Fibroblast of the aortic adventitia (primary cell): ENCODE measurements at places on chromosomes 7 and 10.

GRCh38 chr10:52818019-52818418, 45.4 kb upstream of the MBL2 start:
- DNase-seq: peak; percentile 14

DNA sequence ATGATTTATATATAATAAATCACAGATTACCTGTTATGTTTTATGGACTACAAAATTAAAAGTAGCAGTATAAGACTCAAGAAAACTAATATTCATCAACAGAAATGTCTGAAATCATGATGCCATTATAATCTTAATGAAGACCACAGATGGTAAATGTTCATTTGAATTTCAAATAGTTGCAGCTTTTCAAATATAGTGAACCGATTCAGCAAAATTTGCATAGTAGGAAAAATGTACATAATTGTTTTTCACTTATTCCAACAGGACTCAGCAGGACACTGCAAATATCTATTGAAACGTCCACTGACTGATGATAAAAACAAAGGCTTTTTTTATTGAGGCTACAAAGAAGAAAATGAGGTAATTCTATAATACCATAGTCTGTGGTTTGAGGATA, 51.2 kb upstream of the LSM8 start:
- no peak for DNase-seq

- no peak for DNase-seq
These were observed 137.7 kb downstream of the ZMIZ1 start for GRCh38 chr10:79206300-79207095.

- DNase-seq: no peak
These were observed 25.4 kb downstream of the TLL2 start for GRCh38 chr10:96488161-96488935.

- no peak for DNase-seq
These were observed 194.3 kb downstream of the PTEN start for GRCh38 chr10:88057720-88058119.

DNA sequence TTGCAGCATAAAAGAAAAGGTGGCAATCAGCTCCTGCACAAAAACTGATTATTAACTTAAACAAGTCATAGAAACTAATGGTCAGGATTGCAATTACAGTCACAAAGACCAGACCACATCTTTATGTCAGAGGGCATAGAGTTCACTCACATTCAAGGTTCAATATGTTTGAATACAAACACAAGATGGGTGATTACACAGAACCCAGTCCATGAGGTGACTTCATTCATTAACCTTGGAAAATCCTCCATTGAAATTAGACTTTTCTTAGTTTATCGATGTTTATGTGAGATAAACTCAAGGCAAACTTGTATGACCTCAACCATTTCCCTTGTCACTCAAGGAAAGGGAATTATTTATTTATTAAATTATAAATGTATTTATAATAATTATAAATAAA, 388.6 kb upstream of the LRRTM3 start:
- no peak for DNase-seq

GRCh38 chr10:8389630-8390029, 335.1 kb downstream of the GATA3 start:
- no peak for DNase-seq

DNA sequence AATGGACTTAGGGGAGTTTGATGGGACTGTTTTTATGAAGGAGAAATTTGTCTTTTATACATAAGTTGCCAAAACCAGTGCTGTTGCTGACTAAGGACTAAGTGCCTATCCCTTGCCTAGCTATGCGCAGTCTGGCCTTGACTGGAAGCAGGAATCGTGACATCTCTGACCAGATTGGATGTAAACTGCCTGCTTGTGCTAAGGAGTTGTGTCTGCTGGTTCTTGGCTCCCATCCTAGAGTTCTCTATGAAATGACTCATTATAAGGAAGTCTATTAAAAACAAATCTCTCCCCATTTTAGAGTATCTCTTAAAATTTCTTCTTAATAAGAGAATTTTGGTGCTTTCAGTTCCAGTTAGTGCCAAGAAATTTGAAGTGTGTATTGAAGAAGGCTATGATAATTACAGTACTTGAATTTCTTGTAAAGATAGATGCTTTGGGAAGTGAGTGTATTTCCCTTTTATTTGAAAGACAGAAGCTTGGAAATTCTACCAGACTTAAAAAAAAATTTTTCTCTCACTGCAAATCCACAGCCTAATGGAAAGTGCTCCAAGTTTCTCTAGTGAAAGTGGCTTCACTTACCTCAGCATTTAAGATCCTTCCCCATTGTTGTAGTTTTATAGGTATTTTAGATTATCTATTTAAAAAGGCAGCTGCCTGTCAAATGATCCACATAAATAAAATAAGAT, 77.6 kb downstream of the BICC1 start:
- DNase-seq: peak; percentile 98

GRCh38 chr10:84118395-84119006, 20.8 kb upstream of the GHITM start:
- DNase-seq: no peak

GRCh38 chr10:124957404-124957947, 15.6 kb downstream of the ZRANB1 start:
- no peak for DNase-seq

GRCh38 chr7:142301923-142302550, 44.2 kb upstream of the PRSS58 start:
- DNase-seq: peak; percentile 16

DNA sequence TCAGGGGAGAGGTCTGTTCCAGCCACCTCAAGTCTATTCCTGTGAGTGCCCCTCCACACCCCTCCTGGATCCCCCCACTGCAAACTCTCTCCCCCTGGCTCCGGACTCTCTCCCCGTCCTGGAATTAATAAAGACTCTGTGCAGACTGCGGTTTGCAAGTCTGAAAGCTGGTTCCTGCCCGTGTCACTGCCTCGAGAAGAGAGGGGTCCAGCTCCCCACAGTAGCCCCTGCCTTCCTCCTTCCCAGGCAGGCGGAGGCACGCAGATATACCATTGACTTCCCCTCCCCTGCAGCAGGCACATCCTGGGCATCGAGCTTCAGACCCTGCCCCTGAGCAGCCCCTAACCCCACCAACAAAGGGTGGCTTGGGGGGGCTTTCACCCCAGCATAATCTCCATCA, 2.2 kb upstream of the ELN start:
- DNase-seq: no peak

- DNase-seq: peak; percentile 8
These were observed 64.4 kb upstream of the ITGA8 start for GRCh38 chr10:15783941-15784636.

DNA sequence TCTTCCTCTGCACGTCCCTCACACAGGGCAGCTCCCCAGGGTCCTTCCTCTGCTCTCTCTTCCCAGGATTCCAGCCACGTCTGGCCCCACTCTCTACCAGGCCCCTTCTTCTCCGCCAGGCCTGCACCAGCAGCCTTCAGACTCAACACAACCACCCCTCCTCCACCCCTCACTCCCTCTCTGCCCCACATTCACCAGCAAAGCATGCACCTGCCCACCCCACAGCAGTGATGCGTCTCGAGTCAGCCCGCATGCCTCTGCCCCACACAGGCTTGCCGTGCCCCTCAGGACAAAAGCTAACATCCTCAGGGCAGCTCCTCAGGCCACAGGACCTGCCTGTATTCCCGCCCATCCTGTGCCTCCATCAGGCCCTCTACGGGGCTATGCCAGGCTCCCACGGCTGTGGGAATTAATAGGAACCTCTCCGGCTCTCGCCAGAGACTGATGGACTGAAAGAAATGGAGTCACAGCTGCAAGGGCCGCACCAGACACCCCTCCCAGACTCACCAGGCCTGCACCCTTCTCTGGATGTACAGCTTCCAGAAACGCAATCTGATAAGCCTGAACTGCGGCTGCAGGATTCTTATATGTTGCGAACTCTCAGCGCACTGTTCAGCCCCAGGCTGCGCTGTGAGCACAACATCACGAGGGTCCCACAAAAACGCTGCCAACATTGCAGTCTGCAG, 100.1 kb downstream of the CYTH3 start:
- DNase-seq: no peak

DNA sequence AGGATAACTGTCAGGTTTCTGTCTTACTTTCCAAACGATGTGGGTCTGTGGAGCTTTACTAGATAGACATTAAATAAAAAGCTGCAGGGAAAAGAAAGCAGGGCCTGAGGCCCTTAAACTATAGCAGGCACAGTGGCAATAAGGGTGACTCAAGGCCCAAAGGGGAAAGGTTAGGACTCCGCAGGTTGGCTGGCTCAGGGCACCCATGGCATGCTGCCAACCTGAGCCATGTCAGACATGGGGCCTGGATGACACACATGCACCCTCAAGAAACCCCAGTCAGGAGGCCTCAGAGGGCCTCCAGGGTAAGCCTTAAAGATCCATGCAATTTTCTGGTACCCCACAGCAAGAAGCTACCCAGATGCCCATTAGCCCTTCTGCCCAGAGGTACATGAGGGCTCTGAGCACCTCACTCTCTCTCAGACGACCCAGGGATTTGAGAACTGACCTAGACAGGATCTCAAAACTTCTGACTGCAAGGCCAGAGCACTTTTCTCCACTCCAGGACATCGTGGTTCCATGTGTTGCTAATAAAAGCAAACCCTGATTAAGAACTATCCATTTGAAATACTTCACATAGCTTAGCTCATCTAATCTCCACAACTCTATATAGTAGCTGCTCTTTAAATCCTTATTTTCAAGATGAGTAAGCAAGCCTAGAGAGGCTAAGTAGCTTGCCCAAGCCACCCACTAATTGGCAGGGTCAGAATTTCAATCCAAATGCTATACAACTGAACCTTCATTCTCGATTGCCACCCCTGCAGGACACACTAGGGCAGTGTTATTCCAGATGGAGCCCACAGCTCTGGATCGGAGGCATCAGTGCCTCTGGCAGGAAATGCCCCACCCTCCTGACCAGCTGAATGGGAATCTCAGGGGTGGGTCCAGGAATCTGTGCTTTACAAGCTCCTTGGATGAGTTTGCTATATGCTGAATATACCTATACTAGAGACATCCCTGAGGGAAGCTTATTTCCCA, 132.5 kb upstream of the EFCAB10 start:
- DNase-seq: peak; percentile 28

- no peak for DNase-seq
These were observed 12.1 kb upstream of the PYROXD2 start for GRCh38 chr10:98427011-98427515.

DNA sequence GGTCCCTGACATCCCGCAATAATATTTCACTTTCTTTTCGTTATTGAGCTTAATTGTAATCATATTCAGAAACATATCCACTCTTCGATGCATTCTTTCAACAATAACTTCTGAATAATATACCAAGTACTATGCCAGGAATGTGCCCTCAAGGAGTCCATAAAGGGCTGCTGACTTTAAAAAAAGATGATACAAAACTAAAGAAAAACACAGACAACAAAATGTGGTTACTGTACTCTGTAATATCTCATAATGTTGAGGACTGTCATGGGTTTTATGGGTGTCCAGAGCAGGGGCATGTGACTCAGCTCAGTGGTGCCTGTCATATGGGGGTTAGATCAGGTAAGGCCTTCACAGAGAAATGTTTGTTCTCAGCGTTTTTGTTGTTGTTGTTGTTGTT, 73.7 kb downstream of the ARL4A start:
- no peak for DNase-seq

DNA sequence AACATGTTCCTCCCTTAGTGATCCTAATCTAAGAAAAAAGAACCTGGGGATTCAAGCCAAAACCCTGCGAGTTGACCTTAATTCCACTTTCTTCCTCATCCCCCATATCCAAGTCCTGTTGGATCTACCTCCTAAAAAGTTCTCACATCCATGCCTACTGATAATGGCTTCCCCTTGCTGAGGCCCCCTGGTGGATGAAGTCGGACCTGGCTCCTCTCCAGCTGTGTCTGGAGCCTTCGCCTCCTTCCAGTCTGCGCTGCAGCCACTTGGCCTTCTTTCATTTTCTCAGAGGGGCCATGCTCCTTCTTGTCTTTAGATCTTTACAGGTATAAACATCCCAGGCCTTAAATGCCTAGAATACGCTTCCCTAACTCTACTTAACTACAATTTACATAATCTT, 8.1 kb downstream of the PDE1C start:
- DNase-seq: peak; percentile 16

DNA sequence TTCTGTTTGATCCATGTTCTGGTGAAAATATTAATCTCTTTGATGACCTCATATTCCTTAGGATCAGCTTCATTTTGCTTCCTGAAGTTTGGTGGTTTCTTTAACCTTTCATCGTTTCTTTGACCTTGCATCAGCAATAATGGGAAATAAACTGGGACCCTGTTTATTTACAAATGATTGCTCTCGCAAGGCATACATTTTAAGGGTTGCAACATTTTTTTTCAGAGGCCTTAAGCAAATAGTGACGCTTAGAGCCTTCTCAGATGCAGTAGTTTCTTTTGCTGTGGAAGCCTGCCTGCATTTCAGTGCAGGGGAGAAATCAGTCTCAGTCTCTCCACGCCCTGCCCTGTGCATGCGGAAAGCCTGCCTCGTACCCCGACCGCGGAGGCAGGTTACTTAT, 139.1 kb upstream of the NPS start:
- no peak for DNase-seq

DNA sequence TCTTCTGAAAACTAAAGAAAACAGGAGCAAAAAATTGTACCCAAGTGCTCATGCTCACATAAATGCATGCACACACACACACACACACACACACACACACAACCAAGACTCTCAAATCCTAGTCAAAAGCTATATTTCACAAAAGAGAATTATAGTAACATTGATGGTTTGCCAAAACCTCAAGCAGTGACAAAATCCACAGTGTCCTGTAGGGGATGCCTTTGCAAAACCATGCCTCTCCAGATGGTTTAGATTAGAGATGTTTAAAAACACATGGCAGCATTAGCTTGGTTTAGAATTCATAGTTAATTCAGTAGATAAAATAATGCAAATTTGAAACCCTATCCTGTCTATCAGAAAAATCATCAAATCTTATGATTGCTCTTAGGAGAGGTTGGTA, 232.2 kb downstream of the DYNC1I1 start:
- DNase-seq: peak; percentile 47

GRCh38 chr7:81499262-81500116, 270.4 kb downstream of the HGF start:
- DNase-seq: peak; percentile 94

- DNase-seq: no peak
These were observed 87.4 kb upstream of the WAC start for GRCh38 chr10:28445516-28445915.

- no peak for DNase-seq
These were observed 170.9 kb downstream of the ZMYND11 start for GRCh38 chr10:306007-306674.
